H1 (cell line): ENCODE measurements at places on chromosomes 5 and 9.

DNA sequence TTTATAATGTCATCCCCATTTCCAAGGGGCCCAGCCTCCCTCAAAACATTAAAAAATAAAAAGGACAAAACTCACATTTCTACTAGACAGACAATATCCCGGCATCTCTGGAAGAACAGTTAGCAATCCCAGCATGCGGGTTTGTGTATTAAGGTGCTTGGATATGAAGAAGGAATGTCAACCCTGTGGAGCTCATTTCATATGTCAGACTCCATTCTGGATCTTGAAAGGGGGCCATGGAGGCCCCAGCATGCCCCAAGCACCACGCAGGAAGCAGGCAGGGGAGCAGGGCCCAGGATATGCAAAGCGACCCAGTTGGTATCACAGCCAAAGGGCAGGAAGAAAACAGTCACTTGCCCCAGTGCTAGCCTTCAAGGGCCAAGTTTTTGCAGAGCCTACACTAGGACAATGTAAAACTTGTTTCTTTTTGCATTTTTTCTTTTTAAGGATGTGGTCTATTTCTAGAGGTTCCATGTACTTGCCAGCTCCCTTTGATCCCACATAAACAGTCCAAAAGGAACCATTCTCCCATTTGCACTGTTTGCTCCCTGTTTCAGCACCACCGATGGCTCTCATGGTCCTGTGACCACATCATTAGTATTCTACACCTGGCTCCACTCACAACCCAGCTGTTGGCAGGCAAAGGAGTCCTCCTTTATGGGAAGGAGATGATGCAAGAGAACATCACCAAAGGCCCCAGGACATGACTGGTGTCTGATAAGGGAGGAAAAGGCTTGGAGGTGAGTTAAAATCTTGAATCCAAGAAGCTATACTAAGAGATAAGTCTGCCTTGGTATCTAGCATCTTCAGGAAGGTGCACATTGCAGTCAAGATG, 58.3 kb downstream of the FGF1 start:
- H3K4me1 ChIP-seq: peaks cover 8% of the 10 kb centered on the region
- no peaks in the 10 kb centered on the region for H3K27me3 ChIP-seq
- no peak overlapping the region for H3K4me3 ChIP-seq
- H3K36me3 ChIP-seq: no peaks in the 10 kb centered on the region
- H3K27ac ChIP-seq: no peak overlapping the region
- no peak for DNase-seq

GRCh38 chr5:139772089-139772791, 23.4 kb upstream of the PSD2 start:
- no peaks in the 10 kb centered on the region for H3K36me3 ChIP-seq
- no peak overlapping the region for H3K27ac ChIP-seq
- peaks cover 4% of the 10 kb centered on the region; the same call in 1 of the 2 replicates for H3K27me3 ChIP-seq
- no peak overlapping the region for H3K4me3 ChIP-seq
- no peak for DNase-seq

DNA sequence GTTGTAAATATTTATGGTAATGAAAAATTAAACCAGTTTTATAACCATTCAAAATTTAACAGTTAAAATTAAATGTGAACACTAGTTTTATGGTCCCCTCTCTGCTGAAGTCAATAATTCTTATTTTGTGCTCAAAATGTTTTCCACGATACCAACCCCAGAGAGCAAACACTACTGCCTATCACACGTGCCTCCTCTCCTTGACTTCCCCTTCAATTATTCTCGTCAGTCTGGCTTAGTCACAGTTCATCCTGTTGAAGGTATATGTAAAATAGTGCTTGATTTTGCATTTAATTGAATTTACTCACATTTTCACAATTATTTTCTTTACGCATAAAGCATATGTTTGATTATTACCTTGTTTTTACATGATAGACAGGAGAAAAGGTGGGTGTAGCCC, 148.8 kb downstream of the CCDC192 start:
- no peak overlapping the region for H3K27ac ChIP-seq
- no peak for DNase-seq
- no peaks in the 10 kb centered on the region for H3K36me3 ChIP-seq
- no peaks in the 10 kb centered on the region for H3K4me1 ChIP-seq
- H3K4me3 ChIP-seq: no peak overlapping the region

DNA sequence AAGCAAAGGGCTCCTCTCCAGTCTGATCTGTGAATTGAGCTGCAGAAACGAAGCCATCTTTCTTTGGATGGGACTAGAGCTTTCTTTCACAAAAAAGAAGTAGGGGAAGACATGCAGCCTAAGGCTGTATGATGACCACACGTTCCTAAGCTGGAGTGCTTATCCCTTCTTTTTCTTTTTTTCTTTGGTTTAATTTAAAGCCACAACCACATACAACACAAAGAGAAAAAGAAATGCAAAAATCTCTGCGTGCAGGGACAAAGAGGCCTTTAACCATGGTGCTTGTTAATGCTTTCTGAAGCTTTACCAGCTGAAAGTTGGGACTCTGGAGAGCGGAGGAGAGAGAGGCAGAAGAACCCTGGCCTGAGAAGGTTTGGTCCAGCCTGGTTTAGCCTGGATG, 82.1 kb downstream of the PIK3R1 start:
- peaks cover 2% of the 10 kb centered on the region; the same call in 1 of the 2 replicates for H3K36me3 ChIP-seq
- DNase-seq: no peak
- H3K27me3 ChIP-seq: no peaks in the 10 kb centered on the region
- H3K4me3 ChIP-seq: no peak overlapping the region

DNA sequence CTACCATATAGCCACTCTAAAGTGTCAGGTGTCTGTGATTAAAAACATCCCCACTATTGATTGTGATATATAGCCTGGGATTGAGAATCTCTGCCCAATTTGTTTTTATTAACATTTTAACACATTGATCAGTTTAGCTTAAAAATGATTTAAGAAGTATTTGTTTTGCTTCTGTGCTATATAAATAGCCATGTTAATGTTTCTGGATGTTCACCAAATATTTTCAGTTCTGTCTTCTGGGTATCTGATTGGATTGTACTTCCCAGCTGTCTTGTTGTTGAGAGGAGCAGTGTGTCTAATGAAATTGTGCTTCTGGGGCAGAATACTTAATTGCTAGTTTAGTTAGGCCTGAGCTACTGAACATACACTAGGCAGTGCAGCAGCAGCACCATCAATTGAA, 126.6 kb upstream of the TUSC1 start:
- no peak overlapping the region for H3K27ac ChIP-seq
- H3K27me3 ChIP-seq: no peaks in the 10 kb centered on the region
- H3K4me3 ChIP-seq: no peak overlapping the region

- no peaks in the 10 kb centered on the region for H3K27me3 ChIP-seq
- H3K27ac ChIP-seq: no peak overlapping the region
- no peaks in the 10 kb centered on the region for H3K36me3 ChIP-seq
- no peak for DNase-seq
- no peaks in the 10 kb centered on the region for H3K4me1 ChIP-seq
- no peak overlapping the region for H3K4me3 ChIP-seq
Observed at GRCh38 chr5:91830361-91830953, 447.3 kb upstream of the ARRDC3 start.

DNA sequence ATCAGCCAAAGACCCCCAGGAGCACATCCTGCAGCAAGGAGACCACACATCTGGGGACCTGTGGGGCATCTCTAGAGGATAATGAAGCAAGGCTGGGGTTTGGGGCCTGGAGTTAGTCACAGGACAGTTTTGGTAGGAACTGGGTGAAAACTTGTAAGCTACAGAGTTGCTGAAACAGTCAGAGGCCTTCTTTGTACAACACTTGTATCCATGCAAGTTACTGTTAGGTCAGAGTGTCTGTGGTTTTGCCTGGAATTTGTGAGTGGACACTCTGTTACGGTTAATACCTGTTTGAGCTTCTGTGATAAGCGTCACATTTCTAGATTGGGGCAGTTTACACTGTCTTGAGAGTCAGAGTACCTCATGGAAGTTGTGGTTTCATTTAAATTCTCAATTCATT, 22.6 kb upstream of the ASPN start:
- no peak overlapping the region for H3K27ac ChIP-seq
- DNase-seq: no peak
- no peaks in the 10 kb centered on the region for H3K27me3 ChIP-seq
- no peaks in the 10 kb centered on the region for H3K36me3 ChIP-seq

- DNase-seq: no peak
- no peaks in the 10 kb centered on the region for H3K4me1 ChIP-seq
- no peaks in the 10 kb centered on the region for H3K27me3 ChIP-seq
- no peak overlapping the region for H3K27ac ChIP-seq
Observed at GRCh38 chr9:136748666-136749611, 614 bp upstream of the LCN6 start.

DNA sequence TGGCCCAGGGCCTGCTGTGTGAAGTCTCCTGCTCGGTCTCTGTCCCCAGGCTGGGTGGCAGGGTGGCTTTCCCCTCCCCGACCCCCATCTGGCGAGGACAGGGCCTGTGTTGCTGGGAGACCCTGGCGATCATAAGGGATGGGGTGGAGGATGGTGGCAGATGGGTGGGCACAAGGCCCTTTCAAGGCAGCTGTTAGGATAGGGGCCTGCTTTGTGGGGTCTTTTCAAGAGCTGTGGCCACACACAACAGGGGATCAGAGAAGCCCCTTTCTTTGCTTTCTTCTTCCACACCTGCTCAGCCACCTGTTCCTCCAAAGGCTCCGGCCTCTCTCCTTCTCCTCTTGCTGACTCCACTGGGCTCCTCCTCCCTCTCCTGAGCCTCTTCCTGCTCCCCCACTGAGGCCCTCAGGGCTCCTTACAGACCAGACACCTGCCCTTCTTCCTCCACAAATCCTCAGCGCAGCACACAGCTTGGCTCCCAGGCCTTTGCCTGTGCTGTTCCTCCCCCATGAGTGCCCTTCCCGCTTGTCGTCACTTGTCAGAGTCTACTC, 15.0 kb upstream of the NEURL1B start:
- H3K4me1 ChIP-seq: peaks cover 8% of the 10 kb centered on the region
- no peak overlapping the region for H3K27ac ChIP-seq
- no peaks in the 10 kb centered on the region for H3K27me3 ChIP-seq
- DNase-seq: no peak

- no peak for DNase-seq
- no peaks in the 10 kb centered on the region for H3K27me3 ChIP-seq
- H3K27ac ChIP-seq: no peak overlapping the region
- no peaks in the 10 kb centered on the region for H3K4me1 ChIP-seq
Observed at GRCh38 chr9:134444038-134444315, 117.7 kb downstream of the RXRA start.

DNA sequence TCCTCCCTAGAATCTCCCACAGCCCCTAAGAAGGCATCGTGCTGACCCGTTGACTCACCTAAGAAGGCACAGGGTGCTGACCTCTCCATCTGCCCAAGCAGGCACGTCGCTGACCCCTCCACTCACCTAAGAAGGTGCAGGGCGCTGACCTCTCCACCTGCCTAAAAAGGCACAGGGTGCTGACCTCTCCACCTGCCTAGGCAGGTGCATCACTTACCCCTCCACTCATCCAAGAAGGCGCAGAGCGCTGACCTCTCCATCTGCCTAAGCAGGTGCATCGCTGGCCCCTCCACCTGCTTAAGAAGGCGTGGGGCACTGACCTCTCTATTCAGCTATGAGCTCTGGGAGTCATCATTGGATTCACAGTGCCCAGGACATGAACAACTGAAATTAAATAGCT, 54.4 kb upstream of the FCN1 start:
- no peak overlapping the region for H3K27ac ChIP-seq
- no peak for DNase-seq
- no peak overlapping the region for H3K4me3 ChIP-seq
- H3K36me3 ChIP-seq: no peaks in the 10 kb centered on the region

DNA sequence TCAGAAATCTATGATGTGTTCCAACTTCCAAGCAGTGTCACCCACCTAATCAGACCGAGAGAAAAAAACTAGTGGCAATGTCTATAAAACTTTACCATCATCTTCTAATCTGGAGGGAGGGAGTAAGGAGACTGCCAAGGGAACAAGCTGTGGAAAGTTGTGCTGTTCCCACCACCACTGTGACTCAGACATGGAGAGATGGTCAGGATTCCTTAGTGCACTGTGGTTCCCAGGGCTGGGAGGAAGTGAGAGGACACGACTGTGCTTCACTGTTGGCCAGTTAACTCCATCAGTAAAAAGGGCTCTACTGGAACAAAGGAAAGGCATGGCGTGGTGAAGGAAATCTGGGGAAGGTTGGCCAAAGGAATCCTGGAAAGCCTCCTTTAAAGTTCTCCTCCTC, 18.8 kb downstream of the TICAM2 start:
- no peaks in the 10 kb centered on the region for H3K36me3 ChIP-seq
- no peak for DNase-seq
- no peak overlapping the region for H3K4me3 ChIP-seq
- no peaks in the 10 kb centered on the region for H3K27me3 ChIP-seq

DNA sequence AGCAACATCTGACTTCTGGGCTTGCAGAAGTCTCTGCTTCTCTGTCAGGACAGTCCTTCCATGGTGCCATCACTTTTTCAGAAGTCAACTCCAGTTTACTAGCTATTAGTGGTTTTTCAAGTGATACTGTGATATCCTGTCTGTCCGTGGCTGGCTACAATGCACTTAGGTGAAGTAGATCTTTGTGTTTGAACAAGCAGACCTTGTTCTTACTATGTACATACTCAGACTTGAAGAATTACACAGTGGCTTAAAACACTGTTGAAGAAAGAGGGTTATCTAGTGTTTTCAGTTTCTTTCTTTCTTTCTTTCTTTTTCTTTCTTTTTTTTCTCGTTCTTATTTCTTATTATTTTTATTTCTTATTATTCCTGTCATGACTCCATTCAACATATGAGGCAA, 228.7 kb downstream of the NTRK2 start:
- H3K4me1 ChIP-seq: peaks cover 6% of the 10 kb centered on the region; the same call in 1 of the 2 replicates
- no peak for DNase-seq
- no peak overlapping the region for H3K27ac ChIP-seq
- H3K4me3 ChIP-seq: no peak overlapping the region
- H3K27me3 ChIP-seq: no peaks in the 10 kb centered on the region

DNA sequence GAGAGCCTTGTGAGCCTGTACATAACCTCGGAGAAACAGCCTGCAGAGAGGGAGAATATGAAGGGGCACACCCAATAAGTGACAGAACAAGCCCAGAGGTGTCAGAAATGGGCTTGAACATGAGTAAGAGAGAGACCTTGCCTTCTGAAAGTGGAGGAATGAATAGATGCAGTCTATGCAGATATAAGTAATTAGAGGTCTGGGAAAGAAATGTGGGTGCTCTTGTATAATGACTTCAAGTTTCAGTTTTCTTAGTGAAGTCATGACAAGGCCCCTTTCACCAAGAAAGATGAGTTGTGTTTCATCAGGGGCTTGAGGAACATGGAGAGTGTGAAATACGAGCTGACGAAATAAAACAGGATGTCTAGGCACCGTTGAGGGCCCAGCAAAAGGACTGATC, 15.1 kb downstream of the GRAMD2B start:
- no peaks in the 10 kb centered on the region for H3K36me3 ChIP-seq
- no peaks in the 10 kb centered on the region for H3K27me3 ChIP-seq
- H3K27ac ChIP-seq: no peak overlapping the region
- DNase-seq: no peak
